Left renal cortex interstitium (tissue), 4 donors: ENCODE measurements at places on chromosomes 7 and 10. TPM values are rescaled to one million over a fixed set of nuclear protein-coding genes. Genes with fewer than 3 reads are reported as not detected.

The SKAP2 gene
- 20.4 TPM for polyA plus RNA-seq

The ZNF680 gene
- polyA plus RNA-seq: 15.8 TPM

The HOXA10 gene
- polyA plus RNA-seq: 160 TPM

The CHRM2 gene
- polyA plus RNA-seq: 2.5 TPM

The DBNL gene
- polyA plus RNA-seq: 86.2 TPM

The CALML3 gene
- 0.08 TPM for polyA plus RNA-seq

The SCART1 gene
- polyA plus RNA-seq: 1.0 TPM

The CALML5 gene
- not detected for polyA plus RNA-seq
